GF-D8 (cell line): ENCODE measurements at places on chromosomes 2 and 18.

DNA sequence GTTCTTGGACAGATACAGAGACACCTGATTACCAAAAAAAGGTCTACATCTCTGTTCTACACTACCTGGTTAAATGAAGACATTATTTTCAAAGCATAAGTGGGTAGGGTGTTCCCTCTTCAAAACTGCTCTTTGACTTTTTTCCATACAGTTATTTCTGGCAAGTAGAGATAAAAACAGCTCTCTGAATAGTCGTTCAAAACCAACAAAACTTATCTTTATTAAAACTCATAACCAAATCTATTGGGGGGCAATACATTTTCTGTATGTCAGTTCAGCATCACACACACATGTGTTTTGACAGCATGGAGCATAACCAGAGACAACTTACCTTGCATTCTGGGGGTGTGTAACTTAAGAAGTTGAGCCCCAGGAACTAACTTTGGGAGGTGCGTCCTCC lies 149.0 kb upstream of the EPC2 start:
- DNase-seq: no peak

DNA sequence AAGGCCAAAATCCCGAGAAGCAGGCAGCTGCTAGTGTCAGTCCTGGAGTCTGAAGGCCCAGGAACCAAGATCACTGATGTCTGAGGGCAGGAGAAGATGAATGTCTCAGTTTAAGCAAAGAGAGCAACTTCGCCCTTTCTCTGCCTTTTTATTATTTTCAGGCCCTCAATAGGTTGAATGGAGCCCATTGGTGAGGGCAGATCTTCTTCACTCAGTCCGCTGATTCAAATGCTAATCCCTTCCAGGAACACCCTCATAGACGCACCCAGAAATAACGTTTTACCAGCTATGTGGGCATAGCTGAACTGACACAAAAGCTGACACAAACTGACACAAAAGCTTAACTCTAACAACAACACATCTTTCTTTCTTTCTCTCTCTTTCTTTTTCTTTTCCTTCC lies 78.0 kb upstream of the KCNJ3 start:
- DNase-seq: no peak

DNA sequence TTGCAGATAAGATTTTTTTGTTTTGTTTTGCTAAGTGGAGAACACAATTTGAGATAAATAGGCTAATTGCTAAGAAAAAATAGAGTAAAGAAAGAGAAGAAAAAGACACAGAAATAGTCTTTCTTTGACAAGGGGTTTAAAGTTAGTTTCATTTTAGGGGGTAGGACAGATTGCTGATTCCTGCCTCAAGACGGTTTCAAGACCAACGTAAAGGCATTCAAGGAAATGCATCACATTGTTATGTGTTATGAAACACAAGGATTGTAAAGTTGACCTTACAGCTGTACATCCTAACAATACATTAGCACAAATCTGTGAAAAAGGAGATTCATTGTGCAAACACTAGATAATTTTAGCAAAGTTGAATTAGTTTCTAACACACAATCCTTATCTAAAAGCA lies 22.7 kb upstream of the ETAA1 start:
- DNase-seq: no peak

DNA sequence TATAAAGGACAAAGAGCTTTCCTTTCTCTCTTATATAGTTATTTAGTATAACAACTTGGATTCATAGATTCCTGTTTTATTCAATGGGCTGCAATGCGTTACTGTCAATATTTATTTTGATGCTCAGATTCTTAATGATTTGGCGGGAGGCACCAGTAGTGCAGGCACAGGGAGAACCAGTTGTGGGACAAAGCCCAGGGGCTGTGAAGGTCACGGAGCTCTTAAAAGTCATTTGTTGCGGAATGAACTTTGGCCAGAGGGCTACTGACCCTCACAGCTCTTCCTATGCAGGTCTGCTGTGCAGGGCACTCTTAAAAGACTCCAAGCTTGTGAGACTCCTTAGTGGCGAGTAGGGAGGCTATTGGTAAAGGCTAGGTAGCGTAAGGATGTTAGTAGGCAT lies 34.0 kb downstream of the BCL2L11 start:
- DNase-seq: no peak

DNA sequence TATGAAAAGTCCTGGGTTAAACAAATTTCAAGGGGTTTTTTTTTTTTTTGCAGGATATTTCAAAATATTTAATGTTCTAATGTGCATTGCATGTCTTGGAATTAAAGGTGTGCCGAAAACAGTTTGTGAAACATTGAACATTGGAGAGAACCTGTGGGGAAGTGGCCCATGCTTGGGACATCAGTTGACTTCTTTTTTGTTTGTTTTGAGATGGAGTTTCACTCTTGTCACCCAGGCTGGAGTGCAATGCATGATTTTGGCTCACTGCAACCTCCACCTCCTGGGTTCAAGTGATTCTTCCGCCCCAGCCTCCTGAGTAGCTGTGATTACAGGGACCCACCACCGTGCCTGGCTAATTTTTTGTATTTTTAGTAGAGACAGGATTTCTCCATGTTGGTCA lies 71.0 kb upstream of the RAPH1 start:
- no peak for DNase-seq

- no peak for DNase-seq
Measured at GRCh38 chr2:7430869-7431641, 513.8 kb downstream of the RNF144A start.

GRCh38 chr2:204325468-204325867 lies 219.8 kb upstream of the PARD3B start:
- DNase-seq: peak; percentile 4

DNA sequence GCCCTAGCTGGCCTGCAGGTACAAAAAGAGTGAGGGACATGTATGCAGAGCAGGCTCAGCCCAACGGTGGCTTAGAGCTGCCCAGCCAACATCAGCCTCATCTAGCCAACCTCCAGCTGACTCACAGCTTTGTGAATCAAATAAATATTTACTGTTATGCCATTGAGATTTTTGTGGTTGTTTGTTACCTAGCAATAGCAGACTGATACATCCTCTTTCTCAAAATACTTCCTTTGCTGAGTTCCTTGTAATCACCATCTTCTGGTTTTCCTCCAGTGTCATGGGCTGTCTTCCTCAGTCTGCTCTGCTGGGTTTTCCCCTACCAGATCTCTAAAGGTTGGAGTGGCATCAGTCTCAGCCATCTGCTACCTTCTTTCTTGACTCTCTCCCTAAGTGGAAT lies 126.6 kb upstream of the SLC1A4 start:
- DNase-seq: peak; percentile 80

DNA sequence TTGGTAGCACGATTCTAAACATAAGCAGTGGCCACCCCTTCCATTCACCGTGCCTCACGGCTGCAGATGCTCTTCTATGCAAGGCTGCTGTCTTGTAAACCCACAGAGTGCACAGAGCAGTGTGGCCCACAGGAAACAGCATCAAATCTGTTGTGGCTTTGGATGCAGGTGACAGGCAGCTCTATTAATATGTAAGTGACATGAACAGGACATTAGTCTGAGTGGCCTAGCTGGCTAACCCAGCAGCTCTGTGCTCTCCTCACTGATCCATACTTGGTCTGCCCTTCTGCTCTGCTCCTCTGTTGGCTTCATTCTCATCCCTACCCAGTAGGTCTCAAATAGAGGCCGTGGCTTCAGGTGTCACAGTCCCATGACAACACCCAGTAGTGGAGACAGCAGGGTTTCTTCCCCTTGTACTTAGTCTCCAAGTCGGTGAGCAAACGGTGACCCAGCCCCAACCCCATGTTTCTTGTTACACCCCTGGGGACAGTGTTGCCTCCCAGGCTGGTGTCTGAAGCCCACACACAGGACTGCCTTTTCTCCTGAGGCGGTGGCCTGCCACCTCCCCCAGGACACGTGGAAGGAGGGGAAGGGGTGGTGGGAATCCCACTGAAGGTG lies 5.8 kb downstream of the SH3RF3 start:
- no peak for DNase-seq

- no peak for DNase-seq
Measured at GRCh38 chr2:42101206-42102023, 53.6 kb downstream of the PKDCC start.

DNA sequence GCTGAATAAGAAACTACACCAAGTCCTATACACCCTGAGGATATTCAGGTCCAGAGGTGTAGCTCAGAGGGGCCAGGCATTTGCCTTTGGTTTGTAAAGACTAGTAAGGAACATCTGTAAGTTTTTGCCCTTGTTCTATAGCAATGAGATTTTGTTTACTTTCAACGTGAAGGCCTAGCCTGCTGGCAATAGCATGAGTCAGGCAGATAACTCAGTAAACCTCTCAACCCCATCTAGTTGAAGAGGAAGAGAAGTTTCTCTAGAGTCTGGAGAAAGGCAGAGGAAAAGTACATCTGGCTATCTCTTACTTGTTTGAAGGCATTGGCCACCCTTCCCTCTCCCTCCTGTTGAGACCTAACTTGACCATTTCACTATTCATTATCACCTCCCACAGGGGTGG lies 70.3 kb upstream of the ZNF521 start:
- no peak for DNase-seq

GRCh38 chr2:70627211-70627898 lies 73.7 kb upstream of the TGFA start:
- no peak for DNase-seq

DNA sequence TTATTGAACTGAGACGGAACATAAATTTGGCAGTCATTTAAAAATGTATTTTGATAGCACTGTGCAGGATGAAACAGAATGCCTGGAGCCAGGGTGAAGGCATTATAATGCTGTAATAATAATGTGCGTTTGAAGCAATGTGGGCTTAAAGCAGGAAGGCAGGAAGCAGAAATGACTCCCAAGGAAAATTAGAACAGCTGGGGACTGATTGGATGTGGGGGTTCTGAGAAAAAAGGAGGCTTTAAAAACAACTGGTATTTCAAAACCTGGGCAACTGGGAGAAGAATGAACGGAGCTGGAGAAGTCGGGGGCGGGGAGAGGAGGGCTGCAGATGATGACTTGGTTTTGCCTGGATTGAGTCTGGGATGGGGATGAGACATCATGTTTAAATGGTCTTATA lies 12.6 kb downstream of the FAM124B start:
- no peak for DNase-seq

GRCh38 chr2:168522446-168522845 lies 66.4 kb downstream of the CERS6 start:
- no peak for DNase-seq

- DNase-seq: no peak
Measured at GRCh38 chr2:49237867-49238603, 83.7 kb upstream of the FSHR start.

DNA sequence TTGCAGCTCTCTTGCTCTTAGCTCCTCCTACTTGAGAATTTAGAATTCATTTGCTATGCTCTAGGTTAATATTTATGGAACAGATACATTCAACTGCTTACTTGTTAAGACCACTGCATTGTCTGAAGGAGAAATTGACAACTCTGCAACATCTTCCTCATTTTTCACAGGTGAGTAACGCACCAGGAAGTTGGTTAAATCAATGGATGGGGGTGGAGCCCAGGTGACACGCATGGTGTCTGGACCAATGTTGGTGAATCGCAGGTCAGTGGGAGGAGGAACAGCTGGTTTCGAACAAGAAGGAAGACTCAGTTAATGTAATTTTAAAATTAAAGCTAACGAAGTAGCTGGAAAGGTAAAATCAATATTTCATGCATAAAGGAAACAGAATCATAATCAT lies 44.3 kb downstream of the FN1 start:
- no peak for DNase-seq

DNA sequence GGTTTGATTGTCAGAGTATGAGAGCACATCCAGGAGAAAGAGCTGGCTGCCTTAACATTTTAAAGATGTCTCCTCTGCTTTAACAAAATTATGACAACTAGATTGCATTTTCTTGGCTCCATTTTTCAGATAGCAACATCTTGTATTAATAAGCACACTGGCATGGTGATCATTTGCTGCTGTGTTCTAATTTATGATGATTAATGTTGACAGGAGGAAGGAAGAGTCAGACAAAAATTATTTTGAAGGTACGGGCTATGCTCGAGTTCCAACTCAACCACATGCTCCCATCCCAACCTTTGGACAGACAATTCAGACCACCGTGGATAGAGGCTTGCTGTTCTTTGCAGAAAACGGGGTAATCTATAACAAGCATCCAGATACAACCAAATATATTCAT lies 98.2 kb upstream of the TTC39C start:
- DNase-seq: no peak

DNA sequence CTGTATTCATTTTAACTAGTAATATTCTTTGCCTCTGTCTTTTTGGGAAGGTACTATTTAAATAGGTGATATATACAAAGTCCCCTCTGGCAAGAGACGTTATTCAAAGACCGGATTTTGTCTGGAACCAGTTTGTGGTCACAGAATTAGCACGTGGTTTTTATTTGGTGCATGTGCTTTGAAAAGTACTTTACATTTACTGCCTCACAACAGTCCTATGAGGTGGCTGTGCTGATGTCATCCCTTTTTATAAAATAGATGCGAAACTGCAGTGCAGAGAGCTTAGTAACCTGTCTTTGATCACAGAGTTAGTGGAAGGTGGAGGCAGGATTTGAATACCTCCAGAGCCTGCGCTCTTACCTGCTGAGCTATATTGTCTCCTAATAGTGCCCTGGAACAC lies 4.0 kb downstream of the LPIN1 start:
- DNase-seq: no peak

GRCh38 chr2:24375349-24376087 lies 15.2 kb upstream of the ITSN2 start:
- DNase-seq: no peak

GRCh38 chr2:189210250-189211087 lies 30.9 kb upstream of the COL5A2 start:
- DNase-seq: no peak

DNA sequence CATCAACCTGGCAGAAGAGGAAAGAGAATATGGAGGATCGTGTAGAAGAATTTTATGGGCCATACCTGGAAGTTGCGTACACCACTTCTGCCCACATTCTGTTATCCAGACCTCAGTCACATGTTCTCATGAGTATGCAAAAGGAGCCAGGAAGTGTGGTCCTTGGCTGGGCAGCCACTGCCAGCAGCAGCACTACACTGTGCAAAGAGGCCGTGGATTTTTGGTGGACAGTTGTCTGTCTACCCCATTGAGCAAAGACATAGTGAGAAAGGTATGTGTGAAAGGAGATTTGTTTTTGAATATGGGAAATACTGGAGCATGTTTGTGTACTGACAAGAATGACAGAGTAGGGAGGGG lies 68.1 kb downstream of the SDC1 start:
- DNase-seq: no peak

GRCh38 chr2:30756971-30757370 lies 50.3 kb downstream of the CAPN13 start:
- DNase-seq: no peak

GRCh38 chr2:234788841-234789240 lies 163.0 kb upstream of the SH3BP4 start:
- no peak for DNase-seq
